ENCODE measurements at places on chromosomes 16 and 17.

DNA sequence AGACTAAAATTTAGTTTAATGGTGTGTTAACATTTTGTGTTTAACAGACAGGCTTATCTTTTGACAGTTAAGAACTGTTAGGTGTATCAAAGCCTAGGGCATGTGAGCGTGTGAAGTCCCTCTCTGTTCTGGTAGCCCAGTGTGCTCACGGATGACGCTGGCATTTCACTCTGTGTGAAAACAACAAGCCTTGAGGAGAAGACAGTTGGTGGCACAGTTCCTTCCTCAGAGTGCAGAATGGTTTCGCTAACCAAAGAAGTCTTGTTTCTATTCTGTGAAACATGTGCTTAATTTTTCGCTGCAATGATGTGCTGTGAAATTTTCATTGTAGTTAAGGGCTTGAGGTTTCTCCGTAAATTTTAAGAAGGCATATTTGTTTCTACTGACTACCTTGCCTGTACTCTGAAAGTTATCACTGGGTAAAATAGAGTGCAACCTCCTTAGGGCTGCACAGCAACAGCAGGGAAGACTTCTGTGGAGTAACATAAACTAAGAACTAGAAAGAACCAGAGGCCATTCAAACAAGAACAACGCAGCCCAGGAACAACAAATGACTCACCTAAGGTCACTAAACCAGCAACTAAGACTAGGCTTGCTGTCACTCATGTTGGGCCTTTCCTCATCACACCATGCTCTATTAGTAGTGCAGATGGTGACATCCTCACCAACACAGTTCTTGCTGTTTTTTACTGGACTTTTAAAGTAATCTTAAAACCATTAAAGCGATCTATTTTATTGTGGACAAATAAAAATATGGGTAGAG is 33.4 kb downstream of the BRD7 start:
- no peak for DNase-seq

DNA sequence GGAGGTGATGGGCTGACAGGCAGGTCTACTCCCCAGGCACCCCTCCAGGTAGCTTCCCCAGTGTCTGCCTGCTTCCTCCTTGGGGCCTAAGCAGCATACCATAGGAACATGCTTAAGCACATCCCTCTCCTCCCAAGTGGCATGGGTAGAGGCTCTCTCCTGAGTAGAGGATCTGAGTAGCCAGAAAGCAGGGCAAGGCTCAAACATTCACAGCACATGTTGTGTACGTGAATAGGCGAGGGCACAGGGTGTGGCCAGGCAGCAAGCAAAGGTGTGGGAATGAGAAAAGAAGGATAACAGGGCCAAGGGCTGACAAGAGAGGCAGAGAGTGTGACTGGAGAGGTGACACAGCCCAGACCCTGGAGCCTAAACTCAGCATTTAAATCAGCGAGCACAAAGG is 29.7 kb upstream of the GFOD2 start:
- DNase-seq, result no peak

- no peak for DNase-seq
These were observed 554.3 kb upstream of the HSBP1 start for GRCh38 chr16:83253521-83253920.

DNA sequence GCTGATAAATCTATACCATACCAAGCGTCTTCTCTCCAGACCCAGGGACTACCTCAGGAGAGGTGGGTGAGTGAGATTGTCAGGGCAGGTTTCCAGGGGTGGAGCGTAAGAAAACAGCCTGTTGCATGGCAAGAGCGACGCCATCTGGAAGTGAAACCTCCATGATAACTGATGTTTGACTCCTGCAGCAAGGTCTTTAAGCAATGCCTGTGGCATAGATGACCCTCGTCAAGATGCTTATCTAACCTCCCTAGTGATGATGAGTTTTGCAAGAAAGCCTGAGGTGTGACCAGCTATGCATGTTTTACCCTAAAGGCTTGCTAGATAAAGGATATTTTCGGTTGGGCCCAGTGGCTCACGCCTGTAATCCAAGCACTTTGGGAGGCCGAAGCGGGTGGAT is 71.6 kb downstream of the GSG1L start:
- DNase-seq, result no peak

GRCh38 chr16:52546291-52547003 is 496 bp downstream of the TOX3 start:
- DNase-seq, result no peak

DNA sequence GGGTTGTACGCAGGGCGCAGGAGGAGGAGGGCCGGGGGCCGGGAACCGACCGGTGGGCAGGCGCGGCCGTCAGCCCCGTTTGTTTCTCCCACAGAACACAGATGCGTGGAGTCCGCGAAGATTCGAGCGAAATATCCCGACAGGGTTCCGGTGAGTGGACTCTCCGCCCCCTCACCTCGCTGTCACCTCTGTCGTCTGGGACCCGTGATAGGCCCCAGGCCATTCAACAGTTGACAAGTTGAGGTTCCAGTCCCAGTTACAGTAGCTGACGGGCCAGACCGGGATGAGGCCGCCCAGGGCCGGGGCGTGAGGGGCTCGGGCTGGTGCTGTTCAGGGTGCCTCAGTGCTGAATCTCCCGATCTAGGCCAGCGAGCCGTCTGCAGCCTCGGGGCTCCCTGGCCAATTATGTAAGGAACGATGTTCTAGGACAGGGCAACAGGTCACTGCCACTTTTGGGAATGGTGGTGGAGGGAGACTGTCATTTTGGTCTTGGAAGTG is 628 bp downstream of the GABARAPL2 start:
- no peak for DNase-seq

GRCh38 chr16:8935989-8936388 is 27.7 kb downstream of the USP7 start:
- DNase-seq, result no peak

DNA sequence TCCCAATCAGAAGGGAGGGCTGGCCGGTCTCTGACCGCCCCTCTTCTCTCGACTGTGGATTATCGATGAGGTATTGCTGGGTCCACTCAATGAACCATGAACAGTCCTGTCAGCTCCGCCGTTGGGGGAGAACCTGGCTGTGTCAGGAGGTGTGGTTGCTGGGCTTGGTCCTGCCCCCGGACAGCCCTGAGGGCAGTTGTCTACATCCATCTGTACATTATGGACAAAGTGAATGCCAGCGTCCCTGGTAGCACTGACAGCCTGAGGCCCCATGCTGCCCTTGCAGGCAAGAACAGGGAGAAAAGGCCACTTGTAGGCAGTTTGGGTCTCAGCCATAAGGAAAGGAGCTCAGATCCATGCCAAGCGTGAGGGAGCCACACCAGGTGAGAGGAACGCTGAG is 38.9 kb downstream of the ST3GAL2 start:
- no peak for DNase-seq

- DNase-seq, result no peak
These were observed 39.9 kb downstream of the CDH1 start for GRCh38 chr16:68776821-68777485.

DNA sequence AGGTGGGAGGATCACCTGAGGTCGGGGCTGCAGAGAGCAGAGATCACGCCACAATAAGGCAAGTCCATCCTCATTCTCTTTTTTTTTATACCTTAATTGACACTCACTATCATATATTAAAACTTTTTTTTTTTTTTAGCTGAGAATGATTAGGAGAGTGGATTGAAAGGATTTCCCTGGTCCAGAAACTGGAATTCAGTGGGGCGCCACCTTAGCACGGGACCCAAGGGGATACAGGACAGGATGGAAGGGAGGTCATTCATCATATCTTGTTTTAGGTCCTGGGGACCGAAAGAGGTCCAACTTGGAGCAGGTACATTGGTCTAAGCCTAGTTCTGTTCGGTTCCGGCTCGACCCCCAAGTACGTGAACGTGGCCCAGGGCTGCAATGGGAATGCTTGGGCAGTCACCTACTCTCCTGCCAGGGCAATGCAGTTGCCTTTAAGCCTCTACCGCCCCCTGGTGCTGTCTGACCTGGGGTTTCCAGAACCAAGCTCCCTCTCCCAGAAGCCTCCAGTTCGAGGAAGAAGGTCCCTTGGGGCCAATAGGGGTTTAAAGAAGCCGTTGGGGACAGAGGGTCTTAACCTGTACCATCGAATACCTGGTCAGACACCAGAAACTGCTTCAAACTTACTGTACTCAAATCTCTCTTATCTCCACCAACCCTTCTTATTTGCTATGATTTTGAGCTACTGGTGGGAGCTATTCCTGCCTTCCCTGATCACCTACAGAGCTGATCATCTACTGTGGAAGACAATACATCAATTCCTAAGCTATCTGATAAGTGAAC is 19.9 kb upstream of the GPATCH8 start:
- DNase-seq, result peak; percentile 29

DNA sequence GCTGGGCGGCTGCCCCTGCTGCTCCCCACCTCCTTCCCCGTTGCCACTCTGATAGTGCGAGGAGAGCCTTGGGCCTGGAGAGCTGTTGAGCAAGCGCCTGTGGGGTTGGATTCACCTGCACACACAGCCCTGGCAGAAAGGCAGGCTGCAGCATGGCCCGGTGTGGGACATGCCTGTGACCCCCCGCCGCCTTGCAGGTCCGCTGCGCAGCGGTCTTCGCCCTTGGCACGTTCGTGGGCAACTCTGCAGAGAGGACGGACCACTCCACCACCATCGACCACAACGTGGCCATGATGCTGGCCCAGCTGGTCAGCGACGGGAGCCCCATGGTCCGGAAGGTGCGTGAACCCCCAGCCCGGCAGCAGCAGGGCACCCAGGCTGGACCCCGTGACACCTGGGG is 106.8 kb upstream of the CHMP6 start:
- no peak for DNase-seq

- DNase-seq, result no peak
These were observed 46.3 kb upstream of the CCL1 start for GRCh38 chr17:34409352-34409751.

GRCh38 chr17:40171750-40172149 is 5.5 kb upstream of the RAPGEFL1 start:
- DNase-seq, result no peak

- DNase-seq, result no peak
These were observed 16.3 kb downstream of the MNT start for GRCh38 chr17:2384439-2385127.

DNA sequence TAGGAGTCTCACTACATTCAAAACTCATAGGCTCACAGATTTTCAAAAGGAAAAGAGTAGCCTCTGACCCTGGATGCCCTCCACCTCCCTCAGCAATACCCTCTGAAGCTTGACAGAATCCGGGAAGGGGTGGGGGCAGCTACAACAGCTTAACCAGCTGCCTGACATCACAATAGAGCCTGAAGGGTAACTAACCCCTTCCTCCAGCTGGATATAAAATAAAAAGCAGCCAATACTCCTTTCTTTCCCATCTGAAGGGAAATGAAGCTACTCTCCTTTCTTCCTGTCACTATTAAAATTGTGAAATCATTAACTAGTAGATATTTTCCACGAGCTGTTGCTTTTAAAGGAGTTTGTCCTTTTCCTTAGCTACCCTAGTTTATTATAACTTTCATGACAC is 24.0 kb downstream of the USP31 start:
- no peak for DNase-seq

DNA sequence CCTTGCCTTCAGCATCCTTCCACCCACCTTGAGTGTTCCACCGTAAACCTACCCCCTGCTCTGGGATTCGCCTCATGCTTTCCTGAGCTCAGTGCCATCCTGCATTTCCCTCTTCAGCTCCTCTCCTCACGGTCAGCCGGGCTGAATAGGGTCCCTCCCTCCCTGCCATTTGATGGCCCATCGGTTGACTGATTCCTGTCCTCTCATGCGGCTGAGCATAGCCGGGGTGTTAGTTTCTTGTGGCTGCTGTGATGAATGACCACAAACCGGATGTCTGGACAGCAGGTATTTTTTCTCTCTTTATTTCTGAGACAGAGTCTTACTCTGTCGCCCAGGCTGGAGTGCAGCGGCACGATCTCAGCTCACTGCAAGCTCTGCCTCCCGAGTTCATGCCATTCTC is 44.1 kb upstream of the MGAT5B start:
- DNase-seq, result no peak

DNA sequence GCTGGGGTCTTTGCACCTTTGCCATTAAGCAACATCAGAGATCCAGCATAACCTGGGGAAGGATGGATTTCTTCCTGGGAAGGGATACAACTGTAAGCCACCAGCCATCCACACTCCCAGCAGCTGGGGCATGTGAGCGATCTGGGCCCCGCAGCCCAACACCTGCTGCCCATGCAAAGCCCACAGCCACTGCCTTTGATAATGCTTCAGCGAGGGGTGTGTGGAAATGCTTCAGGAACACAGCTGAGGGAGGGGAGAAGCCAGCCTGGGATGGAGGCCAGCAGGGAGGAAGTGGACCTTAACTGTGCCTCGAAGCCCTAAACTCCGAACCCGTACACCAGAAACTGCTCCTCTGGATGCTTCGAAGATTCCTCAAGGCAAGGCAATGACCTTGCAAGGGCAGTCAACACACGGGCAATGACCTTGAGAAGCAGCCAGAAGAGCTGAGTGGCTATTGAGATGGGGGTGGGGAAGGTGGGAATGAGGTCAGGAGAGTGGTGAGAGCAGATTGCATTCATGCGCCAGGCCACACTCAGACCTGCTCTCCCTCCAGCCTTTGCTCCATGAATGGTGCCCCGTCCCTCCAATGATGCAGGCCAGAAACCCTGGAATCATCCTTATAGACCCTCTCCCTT is 49.1 kb downstream of the KATNIP start:
- DNase-seq, result no peak

GRCh38 chr17:51224402-51225262 is 35.2 kb downstream of the MBTD1 start:
- no peak for DNase-seq

- DNase-seq, result no peak
These were observed 59.4 kb upstream of the CMIP start for GRCh38 chr16:81385031-81385756.

DNA sequence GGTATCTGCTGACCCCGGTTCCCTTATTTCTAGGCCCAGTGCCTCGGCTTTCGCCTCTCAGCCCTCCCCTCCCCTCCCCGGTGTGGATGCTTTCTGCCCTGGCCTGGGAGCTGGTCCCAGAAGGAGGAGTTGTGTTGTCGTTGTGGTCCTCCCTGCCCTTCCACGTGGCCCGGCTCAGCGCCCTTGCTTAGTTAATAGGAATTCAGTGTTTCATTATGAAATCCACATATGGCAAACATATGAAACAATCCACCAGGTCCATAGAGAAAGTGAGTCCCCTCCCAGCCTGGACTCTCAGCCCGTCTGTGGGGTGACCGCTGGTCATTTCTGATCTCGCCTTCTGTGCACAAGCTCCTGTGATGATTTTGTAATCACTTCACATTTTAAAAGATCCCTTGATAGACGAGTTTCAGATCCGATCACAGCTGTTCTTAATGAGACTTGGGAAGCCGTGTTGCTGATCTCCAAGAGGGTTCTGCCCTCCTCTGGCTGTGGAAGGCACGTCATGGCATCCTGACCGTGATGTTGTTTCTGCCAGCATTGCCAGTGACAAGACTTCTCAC is 112.1 kb downstream of the BANP start:
- DNase-seq, result no peak

DNA sequence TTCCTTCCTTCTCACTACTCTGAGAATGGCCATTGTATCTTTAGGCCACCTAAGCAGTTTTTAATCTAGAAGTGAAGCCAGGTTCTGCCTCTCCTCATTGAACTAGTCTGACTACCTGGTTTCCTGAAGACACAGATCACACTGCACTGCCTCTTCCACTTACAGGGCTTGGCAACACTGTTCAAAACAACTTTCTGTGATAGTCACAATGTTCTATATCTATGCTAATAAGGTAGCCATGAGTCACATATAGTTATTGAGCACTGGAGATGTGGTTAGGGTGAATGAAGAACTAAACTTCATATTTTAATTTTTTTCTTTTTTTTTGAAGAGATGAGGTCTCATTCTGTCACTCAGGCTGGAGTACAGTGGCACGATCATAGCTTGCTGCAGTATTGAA is 26.9 kb downstream of the RND2 start:
- DNase-seq, result no peak

All from stimulated activated CD4-positive, alpha-beta T cell treated with anti-CD3 and anti-CD28 coated beads, TNF-alpha, amount 100 ng/mL, for 4 hours (primary cell).